ENCODE measurements at places on chromosomes 16 and 17. TPM values are rescaled to one million over a fixed set of nuclear protein-coding genes. Genes with fewer than 3 reads are reported as not detected.
A peak's percentile ranks its signal among the peaks of the same experiment; 100 is the strongest.

GRCh38 chr16:1762196-1762878 is 9.0 kb downstream of the NME3 start:
- DNase-seq, result no peak

GRCh38 chr17:38604479-38605403 is 1.0 kb downstream of the SRCIN1 start:
- peak; percentile 63 for DNase-seq

Gene RAP1GAP2
- 21.3 TPM for polyA plus RNA-seq

DNA sequence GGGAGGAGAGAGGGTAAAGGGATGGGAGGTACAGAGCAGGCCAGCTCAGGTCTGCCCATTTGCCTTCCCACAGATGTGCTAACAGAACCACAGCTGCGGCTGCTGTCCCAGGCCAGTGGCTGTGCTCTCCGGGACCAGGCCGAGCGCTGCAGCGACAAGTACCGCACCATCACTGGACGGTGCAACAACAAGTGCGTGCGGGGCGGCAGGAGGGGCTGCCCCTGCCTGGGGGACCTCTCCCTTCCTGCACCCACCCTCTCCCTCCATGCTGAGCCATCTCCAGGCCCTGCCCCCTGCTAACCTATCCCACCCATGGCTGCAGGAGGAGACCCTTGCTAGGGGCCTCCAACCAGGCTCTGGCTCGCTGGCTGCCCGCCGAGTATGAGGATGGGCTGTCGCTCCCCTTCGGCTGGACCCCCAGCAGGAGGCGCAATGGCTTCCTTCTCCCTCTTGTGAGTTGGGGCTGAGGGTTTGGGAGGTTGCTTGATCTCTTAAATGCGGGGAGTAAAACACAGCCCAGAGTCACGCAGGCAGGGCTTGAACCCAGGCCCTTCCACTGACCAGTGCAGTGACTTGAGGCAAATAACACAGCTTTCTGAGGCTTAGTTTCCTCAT is 1.2 kb downstream of the EPX start:
- no peak for DNase-seq

Gene PRAC2
- polyA plus RNA-seq, result not detected

- no peak for DNase-seq
Observed at GRCh38 chr17:9951803-9952202, 46.7 kb upstream of the RCVRN start.

DNA sequence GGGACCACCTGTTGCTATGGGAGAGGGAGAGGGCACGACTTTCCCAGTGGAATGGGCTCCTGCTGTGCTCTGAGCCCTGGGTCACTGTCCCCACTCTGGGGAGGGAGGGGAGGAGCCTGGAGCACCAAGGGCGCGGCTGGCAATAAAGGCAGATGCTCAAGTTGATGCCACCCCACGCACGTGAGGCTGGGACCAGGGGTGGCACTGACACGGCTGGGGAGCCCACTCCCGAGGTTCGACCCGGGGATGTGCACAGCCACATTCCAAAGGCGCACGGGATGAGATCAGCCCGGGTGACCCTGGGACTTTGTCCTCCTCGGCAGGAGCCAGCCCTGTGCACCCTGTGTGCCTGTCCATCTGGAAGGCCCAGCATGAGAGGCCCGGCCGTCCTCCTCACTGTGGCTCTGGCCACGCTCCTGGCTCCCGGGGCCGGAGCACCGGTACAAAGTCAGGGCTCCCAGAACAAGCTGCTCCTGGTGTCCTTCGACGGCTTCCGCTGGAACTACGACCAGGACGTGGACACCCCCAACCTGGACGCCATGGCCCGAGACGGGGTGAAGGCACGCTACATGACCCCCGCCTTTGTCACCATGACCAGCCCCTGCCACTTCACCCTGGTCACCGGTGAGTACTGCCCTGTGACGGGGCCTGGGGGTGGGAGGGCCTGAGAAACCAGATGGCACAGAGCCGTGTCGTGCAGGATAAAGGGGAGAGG is at the start of gene ENPP7:
ENPP7 (plus strand) TSS at position 175 of the 715 bp plus-strand sequence; CDS start at position 372, 197 bp downstream.
- DNase-seq, result peak; percentile 91

Gene MT1A
- 0.31 TPM for polyA plus RNA-seq

Gene B4GALNT2
- 2.6 TPM for polyA plus RNA-seq

Gene CKLF
- 30.9 TPM for polyA plus RNA-seq
